ENCODE measurements at places on chromosomes 12 and 14.

DNA sequence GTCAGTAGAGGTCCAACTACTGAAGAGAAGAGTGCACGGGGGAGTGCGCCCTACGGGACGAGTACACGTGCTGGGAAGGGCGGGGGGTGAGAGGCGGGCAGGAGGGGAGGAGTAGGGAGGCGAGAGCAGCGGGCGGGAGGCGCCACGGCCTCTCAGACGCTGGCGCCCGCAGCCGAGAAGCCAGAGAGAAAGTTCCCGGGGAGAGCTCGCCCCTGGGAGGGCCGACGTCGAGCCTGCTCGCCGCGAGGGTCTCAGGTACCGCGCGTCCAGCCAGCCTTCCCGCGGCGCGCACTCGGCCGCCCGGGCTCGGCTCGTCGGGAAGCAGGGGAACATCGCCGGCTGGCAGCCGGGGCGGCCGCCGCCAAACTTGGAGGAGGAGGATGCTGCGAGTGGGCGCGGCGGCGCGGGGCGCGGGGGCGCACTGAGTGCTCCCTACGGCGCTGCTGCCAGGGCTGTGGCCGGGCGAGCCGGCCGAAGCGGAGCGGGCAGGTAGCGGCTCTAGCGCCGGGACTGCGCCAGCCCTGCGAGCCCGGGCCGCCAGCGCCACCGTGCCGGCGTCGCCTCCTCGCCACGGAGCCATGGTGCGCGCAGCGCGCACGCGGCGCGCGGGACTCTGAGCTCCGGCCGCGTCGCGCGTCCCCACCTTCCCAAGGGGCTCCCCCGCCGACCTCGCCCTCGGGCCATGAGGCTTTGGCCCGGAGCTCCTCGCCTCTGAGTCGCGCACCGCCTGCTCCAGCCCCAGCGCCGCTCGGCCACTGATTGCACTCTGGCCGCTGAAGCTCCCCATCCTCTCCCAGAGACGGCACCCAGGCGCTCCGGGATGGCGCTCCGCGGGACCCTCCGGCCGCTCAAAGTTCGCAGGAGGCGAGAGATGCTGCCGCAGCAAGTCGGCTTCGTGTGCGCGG, at the start of gene SLC24A4:
Gene SLC24A4, plus strand, starts transcription at position 155 of the 905 bp plus-strand sequence. Its CDS starts 666 bp downstream, at position 821.
- no peak for DNase-seq

DNA sequence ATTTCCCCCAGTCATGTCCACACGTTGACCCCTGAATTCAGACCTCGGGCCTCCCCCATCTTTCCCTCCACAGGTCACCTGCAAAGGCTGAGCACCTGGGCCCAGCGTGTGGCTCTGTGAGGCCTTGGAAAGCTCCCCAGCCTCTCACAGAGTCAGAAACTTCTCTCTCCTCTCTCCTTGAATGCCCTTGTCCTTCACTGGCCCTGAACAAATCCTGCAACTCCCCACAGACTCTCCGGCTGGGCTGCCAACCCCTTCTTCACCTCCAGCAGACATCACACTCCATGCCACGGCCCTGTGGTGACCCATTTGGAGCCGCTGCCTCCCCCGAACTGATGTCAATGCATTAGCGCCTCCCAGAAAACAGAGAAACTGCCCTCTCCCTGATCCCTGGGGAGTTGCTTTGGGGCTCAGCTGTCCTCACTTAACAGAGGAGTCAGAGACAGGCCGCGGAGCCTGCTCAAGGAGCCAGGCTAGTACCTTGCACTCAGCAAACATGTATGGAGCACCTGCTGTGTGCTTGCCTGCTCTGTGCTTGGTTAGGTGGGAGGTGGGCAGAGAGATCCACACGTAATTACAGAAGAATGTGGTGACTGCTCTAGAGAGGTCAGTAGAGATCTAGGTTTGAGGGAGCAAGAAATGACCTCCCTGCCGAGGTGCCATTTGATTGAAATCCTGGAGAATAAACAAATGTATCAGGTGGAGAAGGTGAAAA, 99.2 kb upstream of the PWP1 start:
- no peak for DNase-seq

- no peak for DNase-seq
Measured at GRCh38 chr14:76916040-76916715, 90.0 kb downstream of the LRRC74A start.

GRCh38 chr14:36647824-36648753, 13.6 kb upstream of the PAX9 start:
- DNase-seq = no peak

GRCh38 chr12:98838231-98838647, 193.1 kb downstream of the APAF1 start:
- DNase-seq = no peak
